ENCODE measurements at places on chromosomes 1 and 21. TPM values are rescaled to one million over a fixed set of nuclear protein-coding genes. Genes with fewer than 3 reads are reported as not detected.

The ELF3 gene
- 0.79 TPM for total RNA-seq

The CTSE gene
- total RNA-seq: not detected

The RBM11 gene
- 0.84 TPM for total RNA-seq

The HP1BP3 gene
- 295 TPM for total RNA-seq

The GCSAML gene
- total RNA-seq: not detected

The TMPRSS3 gene
- total RNA-seq: 22.3 TPM

- peaks cover 71% of the 10 kb centered on the region for H3K4me1 ChIP-seq
- peak overlapping the region; percentile 70 for H3K27ac ChIP-seq
Measured at GRCh38 chr1:156126630-156127534, 12.4 kb downstream of the LMNA start.

GRCh38 chr1:151905070-151905442 is 4.3 kb downstream of the THEM4 start:
- peak; percentile 80 for DNase-seq
- peak overlapping the region; percentile 94 for H3K27ac ChIP-seq
- H3K4me3 ChIP-seq: peak overlapping the region; percentile 53
- H3K36me3 ChIP-seq: peaks cover 67% of the 10 kb centered on the region

- H3K4me3 ChIP-seq: no peak overlapping the region
- H3K4me1 ChIP-seq: no peaks in the 10 kb centered on the region
- no peak for DNase-seq
- H3K27ac ChIP-seq: no peak overlapping the region
Measured at GRCh38 chr1:102742426-102742825, 365.9 kb downstream of the COL11A1 start.

DNA sequence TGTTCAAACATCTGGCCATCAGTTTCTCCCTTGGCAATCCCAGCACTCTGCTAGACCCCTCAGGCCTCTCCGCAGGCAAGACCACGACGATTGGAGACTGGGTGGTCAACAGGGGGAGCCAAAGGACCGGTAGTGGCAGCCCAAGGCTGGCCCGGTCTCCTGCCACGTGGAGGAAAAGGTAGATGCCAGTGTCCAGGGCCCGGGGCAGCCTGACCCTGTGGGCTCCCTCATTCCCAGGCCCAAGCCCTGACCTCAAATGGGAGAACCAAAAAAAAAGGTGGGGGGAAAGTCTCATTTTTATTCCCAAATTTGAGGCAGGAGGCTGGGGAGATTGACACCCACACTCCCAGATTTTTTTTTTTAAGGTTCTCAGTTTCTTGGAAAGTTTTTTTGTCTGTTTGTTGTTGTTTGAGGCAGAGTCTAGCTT is 24.8 kb downstream of the S100A6 start:
- H3K4me3 ChIP-seq: no peak overlapping the region
- no peaks in the 10 kb centered on the region for H3K27me3 ChIP-seq
- no peaks in the 10 kb centered on the region for H3K36me3 ChIP-seq
- DNase-seq: peak; percentile 87
- H3K27ac ChIP-seq: peak overlapping the region; percentile 55

DNA sequence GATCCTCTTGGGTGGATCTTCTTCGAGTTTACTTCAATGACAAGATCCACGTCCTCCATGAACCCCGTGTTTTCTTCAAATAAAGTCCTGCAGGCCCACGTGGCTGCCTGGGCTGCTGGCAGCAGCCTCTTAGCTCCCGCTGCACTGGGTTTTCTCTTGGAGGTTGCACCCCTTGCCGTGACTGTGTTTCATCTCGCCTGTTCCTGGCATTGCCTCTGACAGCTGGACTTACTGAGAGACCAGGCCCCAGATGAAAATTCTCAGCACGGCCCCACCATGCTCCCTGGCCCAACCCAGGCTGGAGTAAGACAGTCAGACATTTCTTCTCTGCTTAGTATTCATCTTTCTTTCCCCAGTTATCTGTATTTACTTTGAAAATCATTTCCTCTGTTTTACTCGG is 274.8 kb upstream of the RUNX1 start:
- no peak overlapping the region for H3K27ac ChIP-seq
- no peaks in the 10 kb centered on the region for H3K36me3 ChIP-seq
- no peak overlapping the region for H3K4me3 ChIP-seq
- peaks cover 5% of the 10 kb centered on the region for H3K27me3 ChIP-seq

DNA sequence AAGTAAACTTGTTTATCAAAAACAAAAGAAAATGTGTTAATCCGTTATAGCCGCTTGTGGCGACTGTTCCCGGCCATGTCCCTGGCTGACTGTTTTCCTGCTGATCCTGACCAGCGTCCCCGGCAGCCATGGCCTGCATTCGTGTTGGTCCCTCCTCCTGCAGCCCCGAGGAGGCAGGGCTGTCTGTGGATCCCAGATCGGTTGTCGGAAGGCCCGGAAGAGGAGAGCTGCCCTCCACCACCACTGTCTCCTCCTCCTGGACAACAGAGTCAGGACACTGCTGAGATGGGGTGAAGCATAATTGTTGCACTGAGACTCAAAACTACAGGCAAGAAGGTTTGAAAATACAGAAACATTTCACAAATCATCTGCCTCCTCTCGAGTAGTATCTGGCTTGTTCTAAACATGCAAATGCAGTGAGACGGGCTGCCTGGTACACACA is 3.6 kb upstream of the MXRA8 start:
- H3K27ac ChIP-seq: no peak overlapping the region
- no peaks in the 10 kb centered on the region for H3K36me3 ChIP-seq
- no peaks in the 10 kb centered on the region for H3K27me3 ChIP-seq

GRCh38 chr1:196295766-196296165 is 312.5 kb downstream of the KCNT2 start:
- no peak overlapping the region for H3K27ac ChIP-seq
- H3K4me1 ChIP-seq: no peaks in the 10 kb centered on the region
- no peaks in the 10 kb centered on the region for H3K27me3 ChIP-seq
- H3K36me3 ChIP-seq: no peaks in the 10 kb centered on the region

DNA sequence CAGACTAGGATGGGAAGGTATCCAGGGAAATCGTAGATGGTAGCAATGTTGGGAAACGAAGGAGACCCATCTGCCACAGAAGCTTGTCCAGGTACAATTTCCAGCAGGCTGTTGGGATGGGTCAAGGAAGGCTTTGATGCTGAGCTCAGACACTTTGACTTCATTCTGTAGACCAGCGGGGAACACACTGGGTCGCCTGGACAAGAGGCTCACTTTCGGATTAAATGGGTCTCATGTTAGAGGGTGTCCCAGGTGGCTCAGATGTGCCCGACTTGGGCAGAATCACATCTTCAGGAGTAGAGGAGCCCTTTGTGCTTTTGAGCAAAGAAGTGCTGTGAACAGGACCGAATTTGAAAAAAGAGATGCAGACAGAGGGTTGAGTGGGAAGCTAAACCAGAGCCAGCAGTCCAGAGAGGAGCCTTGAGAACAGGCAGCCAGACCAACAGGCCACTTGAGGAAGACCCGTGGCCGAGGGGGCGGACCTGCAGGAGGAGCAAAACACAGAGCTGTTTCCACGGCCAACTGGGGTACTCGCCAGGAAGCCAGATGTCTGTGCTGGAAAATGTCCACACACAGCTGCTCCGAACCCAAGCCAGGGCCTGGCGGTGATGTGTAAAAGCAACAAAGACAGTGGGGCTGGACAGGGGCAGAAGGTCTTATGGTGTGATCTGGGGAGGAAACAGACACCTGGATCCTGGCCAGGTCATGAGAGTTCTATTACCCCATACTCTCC is 146.9 kb downstream of the AJAP1 start:
- H3K4me1 ChIP-seq: no peaks in the 10 kb centered on the region
- no peaks in the 10 kb centered on the region for H3K27me3 ChIP-seq
- H3K27ac ChIP-seq: no peak overlapping the region
- no peaks in the 10 kb centered on the region for H3K36me3 ChIP-seq

- H3K4me3 ChIP-seq: no peak overlapping the region
- no peaks in the 10 kb centered on the region for H3K4me1 ChIP-seq
- H3K27me3 ChIP-seq: no peaks in the 10 kb centered on the region
- no peaks in the 10 kb centered on the region for H3K36me3 ChIP-seq
- H3K27ac ChIP-seq: no peak overlapping the region
- DNase-seq: no peak
Measured at GRCh38 chr1:216739793-216740192, 16.6 kb upstream of the ESRRG start.

DNA sequence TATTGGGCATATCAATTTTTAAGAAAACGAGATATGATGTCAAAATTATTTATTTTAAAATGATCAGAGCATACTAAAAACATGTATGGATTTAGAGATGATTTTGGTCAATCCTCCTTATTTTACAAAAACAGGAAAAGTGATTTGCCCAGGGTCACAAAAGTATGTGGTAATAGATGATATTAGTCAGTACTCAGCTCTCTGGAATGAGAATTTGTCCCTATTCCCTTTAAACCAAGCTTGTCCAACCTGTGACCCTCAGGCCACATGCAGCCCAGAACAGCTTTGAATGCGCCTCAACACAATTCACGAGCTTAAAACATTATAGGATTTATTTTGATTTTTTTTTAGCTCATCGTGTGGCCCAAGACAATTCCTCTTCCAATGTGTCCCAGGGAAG is 104.7 kb downstream of the AKT3 start:
- no peak overlapping the region for H3K27ac ChIP-seq
- H3K36me3 ChIP-seq: peaks cover 16% of the 10 kb centered on the region
- no peak for DNase-seq

GRCh38 chr1:101283443-101283842 is 46.6 kb downstream of the S1PR1 start:
- H3K27ac ChIP-seq: peak overlapping the region; percentile 75
- no peak for DNase-seq
- H3K4me3 ChIP-seq: no peak overlapping the region
- H3K27me3 ChIP-seq: peaks cover 5% of the 10 kb centered on the region

DNA sequence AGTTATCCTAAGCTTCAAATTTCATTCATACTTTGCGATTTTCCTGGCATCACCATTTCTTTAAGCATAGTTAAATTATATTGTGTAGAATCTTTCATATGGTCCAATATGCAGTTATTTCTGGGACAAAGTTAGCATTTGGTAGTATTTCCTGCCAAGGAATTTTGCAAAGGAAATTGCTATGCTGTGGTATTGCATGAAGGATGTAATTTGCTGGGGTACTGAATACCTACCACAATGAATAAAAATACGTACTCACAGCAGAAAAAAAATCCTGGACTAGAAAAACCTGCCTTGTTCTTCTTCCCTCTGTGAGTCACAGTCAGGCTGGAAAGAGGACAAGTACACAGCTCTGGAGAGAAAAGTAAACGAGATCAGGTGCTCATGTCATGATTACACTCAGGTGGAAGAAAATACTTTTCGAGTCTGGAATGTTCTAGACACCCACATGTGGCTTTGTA is 241.2 kb downstream of the PTBP2 start:
- DNase-seq: no peak
- no peak overlapping the region for H3K27ac ChIP-seq
- H3K4me1 ChIP-seq: no peaks in the 10 kb centered on the region
- peaks cover 21% of the 10 kb centered on the region for H3K27me3 ChIP-seq
- H3K4me3 ChIP-seq: no peak overlapping the region
- H3K36me3 ChIP-seq: no peaks in the 10 kb centered on the region

GRCh38 chr1:241918879-241919278 is 38.7 kb upstream of the BECN2 start:
- H3K36me3 ChIP-seq: no peaks in the 10 kb centered on the region
- no peak overlapping the region for H3K27ac ChIP-seq
- no peaks in the 10 kb centered on the region for H3K27me3 ChIP-seq
- DNase-seq: no peak
- no peaks in the 10 kb centered on the region for H3K4me1 ChIP-seq

DNA sequence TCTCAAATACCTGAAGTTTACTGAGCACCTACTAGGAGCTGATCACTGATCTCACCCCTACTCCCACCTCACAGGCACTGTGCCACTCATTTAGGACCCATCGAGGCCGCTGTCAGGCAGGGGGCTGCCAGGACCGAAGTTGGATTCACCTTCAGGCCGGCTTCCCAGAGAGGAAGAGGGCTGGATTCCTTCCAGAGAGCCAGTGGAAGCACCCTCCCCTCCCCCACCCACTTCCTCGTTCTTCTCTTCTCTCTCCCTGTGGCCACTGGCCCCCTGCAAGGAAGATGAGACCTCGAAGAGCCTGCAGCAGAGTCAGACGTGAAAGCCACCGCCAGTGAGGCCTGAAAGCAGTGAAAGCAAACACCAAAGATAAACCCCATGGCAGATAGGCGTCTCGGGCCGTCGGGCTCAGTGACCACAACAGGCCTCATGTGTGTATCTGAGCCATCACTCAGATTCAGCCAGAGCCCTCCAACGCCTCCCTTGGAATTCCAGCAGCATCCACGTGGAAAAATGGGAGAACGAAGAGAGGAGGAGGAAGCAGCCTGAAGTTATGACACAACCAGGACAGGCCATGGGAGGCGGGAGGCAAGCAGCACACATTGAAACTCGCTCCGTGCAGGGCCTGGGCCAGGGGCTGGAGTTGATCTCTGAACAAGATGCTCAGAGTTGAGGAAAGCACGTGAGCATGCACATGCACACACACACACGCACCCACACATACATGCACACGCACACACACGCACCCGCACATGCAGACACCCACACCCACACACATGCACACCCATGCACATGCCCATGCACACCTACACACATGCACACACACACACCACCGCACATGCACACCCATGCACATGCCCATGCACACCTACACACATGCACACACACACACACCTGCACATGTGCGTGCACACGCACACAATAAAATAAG is 6.2 kb upstream of the AGTRAP start:
- H3K4me3 ChIP-seq: peak overlapping the region; percentile 54
- H3K27ac ChIP-seq: peak overlapping the region; percentile 79
- H3K27me3 ChIP-seq: no peaks in the 10 kb centered on the region
- peaks cover 46% of the 10 kb centered on the region for H3K4me1 ChIP-seq
- H3K36me3 ChIP-seq: no peaks in the 10 kb centered on the region

GRCh38 chr1:247639381-247639981 is 34.1 kb downstream of the OR2G3 start:
- no peak overlapping the region for H3K27ac ChIP-seq
- peaks cover 5% of the 10 kb centered on the region for H3K27me3 ChIP-seq
- H3K36me3 ChIP-seq: no peaks in the 10 kb centered on the region

GRCh38 chr1:156006666-156007376 is 13.9 kb downstream of the SSR2 start:
- no peak overlapping the region for H3K27ac ChIP-seq
- H3K4me1 ChIP-seq: peaks cover 16% of the 10 kb centered on the region
- DNase-seq: no peak
- H3K27me3 ChIP-seq: no peaks in the 10 kb centered on the region

GRCh38 chr21:16457498-16457897 is 727.7 kb downstream of the USP25 start:
- no peak overlapping the region for H3K27ac ChIP-seq
- no peaks in the 10 kb centered on the region for H3K36me3 ChIP-seq
- H3K4me3 ChIP-seq: no peak overlapping the region
- H3K4me1 ChIP-seq: no peaks in the 10 kb centered on the region
- no peak for DNase-seq
- H3K27me3 ChIP-seq: no peaks in the 10 kb centered on the region
